ENCODE measurements at places on chromosomes 4 and X. TPM values are rescaled to one million over a fixed set of nuclear protein-coding genes. Genes with fewer than 3 reads are reported as not detected.

The SUPT20HL1 gene
- 0.17 TPM for total RNA-seq

The THAP9 gene
- total RNA-seq: 4.5 TPM

The SYP gene
- 0.87 TPM for total RNA-seq

The CCDC120 gene
- total RNA-seq: 0.83 TPM

The MAGED4 gene
- total RNA-seq: 34.0 TPM

The DMRTC1 gene
- not detected for total RNA-seq

The GATA1 gene
- not detected for total RNA-seq

The HSPA4L gene
- total RNA-seq: 24.8 TPM

The SHROOM4 gene
- 0.44 TPM for total RNA-seq

The PSAPL1 gene
- not detected for total RNA-seq

All from smooth muscle cell of trachea (primary cell).